ENCODE measurements at places on chromosomes 11 and 22.

GRCh38 chr11:22192642-22193347, at the start of gene ANO5:
Gene ANO5 (plus strand): TSS chr11:22193085. CDS start chr11:22193493, 408 bp downstream.
- DNase-seq, result no peak

- DNase-seq, result no peak
These were observed 17.5 kb downstream of the BCR start for GRCh38 chr22:23197836-23198235.

DNA sequence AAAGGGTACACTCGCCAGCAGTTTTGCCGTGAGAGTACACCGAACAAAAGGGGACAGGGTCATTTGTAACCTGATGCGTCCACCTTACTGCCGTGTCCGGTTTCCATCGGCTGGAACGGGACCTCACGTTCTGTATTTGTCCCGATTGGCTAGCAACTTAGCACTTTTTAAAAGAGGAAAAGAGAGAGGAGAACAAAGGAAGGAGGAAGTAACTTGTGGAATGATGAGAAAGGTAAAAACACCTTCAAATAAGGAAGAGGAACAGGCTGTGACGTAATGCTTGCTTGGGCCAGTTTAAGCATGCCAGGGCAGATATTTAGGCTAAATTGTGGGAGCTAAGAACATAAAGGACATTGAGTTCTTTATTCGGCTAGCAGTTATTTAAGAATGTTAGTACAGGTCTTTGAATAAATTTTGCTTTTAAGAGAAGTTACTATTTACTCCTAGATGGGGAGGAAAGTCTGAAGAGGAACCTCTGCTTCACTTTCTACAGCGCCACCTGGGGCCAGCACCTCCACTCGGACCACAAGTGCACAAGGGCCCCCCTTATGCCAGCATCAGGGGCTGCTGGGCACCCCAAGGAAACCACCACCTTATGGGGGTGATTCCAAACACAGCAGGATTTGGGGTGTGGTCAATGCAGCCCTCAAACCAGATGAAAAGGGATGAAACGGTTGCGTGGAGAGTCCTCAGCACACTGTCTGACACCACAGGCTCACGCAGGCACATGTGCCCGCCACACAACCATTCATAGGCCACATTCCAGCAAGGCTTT, 5.8 kb downstream of the ARSA start:
- no peak for DNase-seq

- no peak for DNase-seq
These were observed 16.4 kb upstream of the KCTD14 start for GRCh38 chr11:78039391-78039918.

DNA sequence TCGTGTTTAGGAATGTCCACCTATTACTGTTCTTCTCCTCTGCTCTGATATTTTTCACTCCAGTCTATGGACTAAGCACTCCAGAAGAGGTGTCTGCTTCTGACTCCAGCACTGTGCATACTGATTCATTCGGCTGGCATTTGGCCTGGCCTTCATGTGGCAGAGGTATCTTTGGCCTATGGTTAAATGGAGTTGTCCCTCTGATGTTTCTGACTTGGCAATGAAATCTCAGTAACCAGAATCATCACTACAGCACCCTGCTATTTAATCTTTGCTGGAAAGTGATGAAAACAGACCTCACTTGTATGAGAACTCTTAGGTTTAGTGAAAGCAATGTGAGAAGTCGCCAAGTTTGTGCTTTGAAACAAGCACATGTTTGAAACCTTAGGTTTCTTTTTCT, 155.2 kb downstream of the MAML2 start:
- no peak for DNase-seq

DNA sequence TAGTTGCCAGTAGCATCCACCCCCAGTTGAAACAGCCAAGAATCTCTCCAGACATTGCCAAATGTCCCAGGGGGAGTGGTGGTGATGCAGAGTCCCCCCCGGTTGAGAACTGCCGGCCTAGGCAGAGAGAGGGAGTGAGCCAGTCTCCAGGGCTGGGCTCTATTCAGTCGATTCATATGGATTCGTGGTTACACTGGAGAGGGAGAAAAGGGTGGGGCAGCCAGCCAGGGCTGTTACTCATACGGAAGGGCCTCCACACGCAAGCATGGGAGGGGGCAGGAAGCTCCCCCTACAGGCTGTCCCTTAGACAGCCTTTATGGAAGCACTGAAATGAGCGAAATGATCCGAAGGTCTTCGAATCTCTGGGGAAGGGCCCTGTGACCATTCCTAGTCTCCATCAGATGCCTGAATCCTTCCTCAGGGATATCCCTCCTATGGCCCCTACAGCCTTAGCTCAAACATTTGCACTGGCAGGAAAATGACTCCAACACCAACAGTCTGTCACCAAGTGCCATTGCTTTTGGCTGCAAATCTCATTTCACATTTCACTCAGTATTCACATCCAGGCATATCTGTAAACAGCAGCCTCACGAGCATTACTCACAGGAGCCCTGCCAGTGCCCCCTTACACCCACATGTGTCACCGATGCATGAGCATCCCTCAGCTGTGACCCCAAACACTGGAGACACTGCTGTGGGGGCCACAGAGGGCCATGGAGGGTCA, 18.4 kb upstream of the TLCD5 start:
- DNase-seq, result no peak

- no peak for DNase-seq
These were observed at the start of gene PLAAT3 for GRCh38 chr11:63614136-63614671. Gene PLAAT3 (minus strand): TSS chr11:63614433. CDS start chr11:63614014, 419 bp downstream.

DNA sequence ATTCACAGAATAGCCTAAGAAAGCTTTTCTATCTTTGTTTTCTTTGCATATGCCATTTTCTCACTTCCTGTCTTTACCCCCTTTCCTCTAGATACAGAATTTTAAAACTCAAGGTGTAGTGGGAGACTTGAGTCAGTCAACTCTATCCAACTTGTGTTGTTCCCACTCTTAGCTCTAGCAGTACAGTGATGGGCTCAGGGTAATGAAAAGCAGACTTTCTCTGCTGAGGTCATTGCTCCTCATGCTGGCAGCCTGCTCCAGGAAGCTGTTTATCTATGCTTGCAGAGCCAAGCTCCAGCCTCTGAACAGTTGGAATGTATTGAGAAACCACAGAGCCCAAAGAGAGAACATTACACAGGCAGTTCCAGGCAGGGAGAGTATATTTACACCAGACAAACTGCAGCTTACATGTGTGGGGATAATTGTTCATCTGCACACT, 68.1 kb downstream of the CSTPP1 start:
- DNase-seq, result no peak

DNA sequence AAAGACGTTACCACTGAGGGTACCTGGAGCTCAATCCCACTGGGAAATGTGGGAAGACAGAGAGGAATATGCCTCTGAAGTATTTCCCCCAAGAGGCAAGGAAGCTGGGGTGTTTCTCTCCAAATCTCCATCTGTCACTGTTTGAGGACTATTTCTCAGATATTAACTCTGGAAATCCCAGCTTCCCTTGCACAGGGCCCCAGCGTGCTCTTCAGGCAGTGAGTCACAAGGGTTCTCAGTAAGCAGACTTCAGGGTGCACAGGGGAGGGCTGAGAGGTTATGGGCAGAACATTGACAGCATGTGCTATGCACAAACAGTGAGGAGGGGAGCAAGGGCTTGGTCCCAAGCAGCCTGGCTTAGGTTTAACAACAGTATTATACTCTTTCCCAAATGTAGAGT, 60.9 kb upstream of the EED start:
- no peak for DNase-seq

GRCh38 chr11:1743585-1744136, 6.7 kb downstream of the IFITM10 start:
- DNase-seq, result no peak

DNA sequence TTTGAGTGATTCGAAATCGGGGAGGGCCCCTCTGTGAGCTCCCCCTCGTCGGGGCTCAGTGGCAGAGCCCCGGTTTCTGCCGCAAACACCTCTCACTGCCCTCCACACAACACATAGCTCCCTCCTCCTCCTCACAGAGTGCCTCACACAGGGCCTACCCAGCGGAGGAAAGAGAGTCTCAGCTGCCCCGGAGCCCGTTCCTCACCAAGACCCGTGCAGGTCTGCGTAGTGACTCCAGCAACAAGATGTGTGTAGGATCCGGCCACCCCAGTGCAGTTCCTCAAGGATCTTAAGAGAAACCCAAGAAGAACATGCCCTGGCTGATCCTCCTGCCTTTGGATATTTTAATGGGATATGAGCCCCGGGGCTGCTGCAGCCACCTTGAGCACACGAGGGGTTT, 238.4 kb downstream of the BRD1 start:
- no peak for DNase-seq

DNA sequence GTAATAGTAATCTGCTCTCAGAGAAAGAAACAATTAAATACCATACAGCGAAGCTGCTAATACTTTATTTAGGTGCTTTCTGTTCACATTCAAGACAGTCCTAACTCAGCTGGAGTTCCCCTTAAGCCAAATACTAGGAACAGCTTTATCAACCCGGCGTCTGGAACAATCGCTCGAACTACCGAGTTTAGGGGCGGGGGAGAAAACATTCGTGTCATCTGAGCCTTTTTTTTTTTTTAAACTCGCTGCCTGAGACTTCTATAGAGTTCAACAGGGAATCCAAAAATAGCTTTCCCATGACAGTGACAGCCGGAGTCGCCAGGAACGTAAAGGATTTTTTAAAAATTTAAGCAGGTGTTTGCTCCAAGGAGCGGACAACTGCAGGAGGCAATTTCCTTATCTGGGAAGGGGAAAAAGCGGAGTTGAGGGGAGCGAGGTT, 852 bp downstream of the TRAF6 start:
- no peak for DNase-seq

DNA sequence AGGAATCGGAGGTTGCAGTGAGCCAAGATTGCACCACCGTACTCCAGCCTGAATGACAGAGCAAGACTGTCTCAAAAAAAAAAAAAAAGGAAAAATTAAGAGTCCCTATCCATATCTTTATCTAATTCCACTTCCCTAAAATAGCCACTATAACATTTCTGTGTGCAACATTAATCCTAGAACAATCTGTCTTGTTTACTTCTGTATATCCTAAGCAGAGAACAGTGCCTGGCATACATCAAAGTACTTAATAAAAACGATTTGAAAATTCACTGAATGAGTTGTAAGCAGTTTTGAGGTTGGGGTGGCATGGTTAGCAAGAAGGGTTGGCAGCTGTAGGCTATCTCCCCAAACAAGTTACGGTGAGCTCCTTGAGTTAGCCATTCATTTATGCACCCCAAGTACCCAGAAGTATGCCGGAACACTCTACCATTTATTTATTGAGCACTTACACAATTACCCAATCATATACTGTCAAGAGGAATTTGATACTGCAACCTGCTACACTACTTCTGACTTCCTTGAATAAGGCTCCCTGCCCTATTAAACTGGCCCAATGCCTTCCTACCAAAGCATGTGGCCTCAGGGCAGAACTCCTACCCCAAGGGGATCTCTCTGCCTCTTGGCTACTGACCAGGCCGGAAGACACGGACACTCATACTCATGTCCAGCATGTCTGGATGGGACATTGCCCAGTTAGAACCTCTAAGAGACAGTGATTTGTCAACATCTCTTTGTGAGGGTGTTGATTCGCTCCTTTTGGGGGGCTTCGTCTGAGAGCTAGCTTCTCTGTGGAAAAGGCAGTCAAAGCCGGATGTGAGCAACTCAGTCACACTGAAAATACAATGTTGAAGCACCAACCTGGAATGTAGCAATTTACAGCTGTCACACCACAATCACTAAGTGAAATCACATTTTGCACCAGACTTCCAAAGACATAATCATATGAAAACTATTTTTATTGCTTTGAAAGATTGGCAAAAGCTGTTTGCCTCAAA, 16.3 kb upstream of the TMEM41B start:
- DNase-seq, result no peak

DNA sequence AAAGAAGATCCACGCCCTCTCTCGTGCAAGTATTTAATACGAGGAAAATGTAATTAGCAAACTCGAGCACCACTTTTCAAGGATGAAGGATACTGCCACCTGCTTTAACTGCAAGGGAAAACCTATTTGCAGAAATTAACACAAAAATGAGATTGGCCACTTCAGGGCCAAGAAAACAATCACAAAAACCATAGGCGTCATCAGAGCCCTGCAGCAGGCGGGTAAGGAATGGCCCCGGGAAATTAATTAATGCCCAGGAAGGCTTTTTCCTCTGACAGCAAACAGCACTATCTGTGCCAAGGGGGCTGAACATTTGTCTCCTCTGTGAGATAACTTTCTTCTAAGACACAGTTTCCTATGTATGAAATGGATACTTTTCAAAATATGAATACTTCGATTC, 255.7 kb downstream of the CTTN start:
- DNase-seq, result no peak

GRCh38 chr11:66188580-66188979, 79.9 kb upstream of the RAB1B start:
- DNase-seq, result no peak

- DNase-seq, result no peak
These were observed 129.6 kb upstream of the POU2AF2 start for GRCh38 chr11:111115890-111116289.

DNA sequence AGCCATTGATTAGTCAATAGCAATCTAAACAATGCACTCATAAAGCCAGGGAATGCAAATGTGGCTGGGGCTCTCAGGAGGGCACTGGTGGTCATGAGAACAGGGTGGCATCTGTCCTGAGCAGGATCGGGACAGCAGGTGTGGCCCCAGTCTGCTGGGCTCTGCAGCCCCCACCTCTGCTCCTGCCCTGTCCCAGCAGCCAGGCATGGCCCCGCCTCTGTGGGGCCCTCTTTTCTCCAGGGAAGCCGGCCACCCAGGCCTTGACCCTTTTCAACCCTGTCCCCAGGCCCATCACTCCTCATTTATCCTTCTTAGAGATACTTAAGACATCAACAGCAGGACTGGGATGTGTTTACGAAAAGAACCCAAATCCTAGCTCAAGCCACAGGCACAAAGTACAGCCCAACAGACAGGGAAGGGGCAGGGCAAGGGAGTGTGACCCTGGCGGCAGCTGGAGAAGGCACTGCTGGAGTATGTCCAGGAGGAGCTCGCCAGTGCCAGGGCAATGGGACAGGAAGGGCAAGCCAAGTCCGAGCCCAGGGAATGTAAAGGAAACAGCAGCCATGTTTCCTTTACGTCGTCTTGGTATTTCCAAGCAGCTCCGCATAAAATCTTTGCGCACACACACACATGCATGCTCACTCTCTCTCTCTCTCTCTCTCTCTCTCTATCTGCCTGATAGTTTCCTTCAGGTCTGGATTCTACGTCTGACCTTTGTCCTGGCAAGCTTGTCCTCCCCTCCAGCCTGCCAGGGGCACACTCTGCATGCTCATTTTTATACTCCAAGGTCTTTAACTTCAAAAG, 59.9 kb downstream of the DGCR2 start:
- no peak for DNase-seq

- DNase-seq, result no peak
These were observed 69.7 kb downstream of the APIP start for GRCh38 chr11:34846467-34846866.

GRCh38 chr11:119342023-119342300, 1.3 kb upstream of the C1QTNF5 start:
- DNase-seq, result no peak

DNA sequence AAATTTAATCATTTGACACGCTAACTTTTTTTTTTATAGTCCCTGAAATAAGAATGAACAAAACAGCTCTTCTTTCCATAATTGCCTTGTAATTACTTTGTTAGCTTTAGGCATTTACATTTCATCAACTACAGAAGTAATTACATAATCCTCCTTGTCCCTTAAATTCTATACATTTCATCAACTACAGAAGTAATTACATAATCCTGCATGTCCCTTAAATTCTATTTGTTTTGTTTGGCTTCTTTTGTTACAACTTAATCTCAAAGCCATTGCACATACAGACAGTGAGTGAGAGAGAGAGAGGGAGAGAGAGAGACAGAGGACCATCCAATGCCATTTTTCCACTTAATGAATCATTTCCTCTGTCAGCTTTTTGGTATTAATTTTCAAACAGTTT, 873.2 kb downstream of the METTL15 start:
- DNase-seq, result no peak

Measured in Panc1 (cell line).